ENCODE measurements at places on chromosomes 11 and 22.

GRCh38 chr11:80724366-80724765 lies 1283.5 kb upstream of the TENM4 start:
- DNase-seq: no peak

DNA sequence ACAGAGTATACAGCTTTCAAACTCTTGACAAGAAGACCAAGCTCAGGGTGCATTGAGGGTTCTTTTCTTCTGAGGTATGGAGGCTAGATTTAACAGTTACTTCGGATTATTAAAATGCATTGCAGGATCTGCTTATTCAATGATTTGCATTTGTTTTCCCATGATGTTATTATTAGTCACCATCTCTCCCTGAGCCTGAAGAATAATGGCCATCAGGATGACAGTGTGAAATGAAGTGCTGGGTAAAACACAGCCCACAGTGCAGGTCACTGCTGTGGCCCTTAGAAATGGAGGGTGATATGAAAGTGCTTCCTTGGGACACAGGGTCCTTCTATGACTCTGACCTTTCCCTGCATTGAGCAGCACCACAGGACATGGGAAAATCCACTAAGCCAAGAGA lies 40.0 kb downstream of the TECTA start:
- DNase-seq: no peak

GRCh38 chr11:134155946-134156865 lies 67.6 kb downstream of the NCAPD3 start:
- DNase-seq: peak; percentile 74

DNA sequence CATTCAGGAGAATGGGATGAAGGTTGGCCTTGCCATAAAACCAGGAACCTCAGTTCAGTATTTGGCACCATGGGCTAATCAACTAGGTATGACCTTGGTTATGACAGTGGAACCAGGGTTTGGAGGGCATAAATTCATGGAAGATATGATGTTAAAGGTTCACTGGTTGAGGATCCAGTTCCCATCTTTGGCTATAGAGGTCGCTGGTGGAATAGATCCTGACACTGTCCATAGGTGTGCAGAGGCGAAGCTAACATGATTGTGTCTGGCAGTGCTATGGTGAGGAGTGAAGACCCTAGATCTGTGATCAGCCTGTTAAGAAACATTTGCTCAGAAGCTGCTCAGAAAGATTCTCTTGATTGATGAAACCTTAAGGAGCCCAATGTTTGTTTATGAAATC lies 5.7 kb downstream of the NF2 start:
- peak; percentile 36 for DNase-seq

DNA sequence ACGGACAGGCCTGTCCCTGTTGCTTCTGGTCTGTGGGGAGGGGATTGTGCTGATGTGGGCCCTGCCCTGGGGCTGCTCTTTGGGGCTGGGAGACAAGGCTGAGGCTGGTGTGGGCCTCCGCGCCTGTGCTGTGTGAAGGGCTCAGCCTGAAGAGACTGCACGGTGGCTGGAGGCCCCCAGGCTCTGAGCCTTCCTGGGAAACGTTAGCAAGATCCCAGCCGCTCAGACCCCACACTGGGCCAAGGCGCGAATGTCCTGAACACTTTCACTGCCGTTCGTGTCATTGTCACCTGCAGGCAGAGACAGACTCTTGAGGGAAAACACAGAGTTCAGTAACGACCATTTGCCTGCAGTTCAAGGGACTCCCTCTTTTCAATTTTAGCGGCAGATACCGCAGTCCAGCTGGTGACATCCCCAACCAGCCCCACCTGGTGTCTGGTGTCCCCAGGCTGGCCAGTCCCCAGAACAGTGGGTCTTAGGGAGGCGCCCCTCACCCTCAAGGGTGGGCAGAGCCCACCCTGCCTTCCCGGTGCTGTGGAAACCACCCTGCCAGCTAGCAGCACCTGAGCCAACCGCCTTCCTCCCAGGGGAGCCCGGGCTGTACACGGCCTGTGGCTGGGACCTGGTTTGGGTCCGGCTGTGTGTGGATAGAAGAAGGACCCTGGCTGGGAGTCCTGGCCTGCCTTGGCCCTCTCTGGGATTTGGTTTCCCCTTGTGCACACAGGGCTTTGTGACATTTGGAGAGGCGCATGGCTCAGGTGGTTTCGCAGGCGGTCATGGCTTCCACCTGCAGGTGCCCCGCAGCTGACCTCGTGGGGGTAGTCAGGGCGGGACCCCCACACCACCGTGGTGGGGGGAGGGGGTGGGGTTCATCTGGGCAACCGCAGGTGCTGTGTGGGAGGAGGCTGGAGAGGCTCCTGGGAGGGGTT lies 5.7 kb downstream of the PANX2 start:
- DNase-seq: no peak
